Right kidney (tissue), 9 donors: ENCODE measurements at places on chromosomes 3 and 15.

- DNase-seq, result no peak
Measured at GRCh38 chr3:177382944-177383343, 185.7 kb upstream of the TBL1XR1 start.

- DNase-seq, result no peak
Measured at GRCh38 chr15:75339531-75340240, 3.8 kb downstream of the COMMD4 start.

DNA sequence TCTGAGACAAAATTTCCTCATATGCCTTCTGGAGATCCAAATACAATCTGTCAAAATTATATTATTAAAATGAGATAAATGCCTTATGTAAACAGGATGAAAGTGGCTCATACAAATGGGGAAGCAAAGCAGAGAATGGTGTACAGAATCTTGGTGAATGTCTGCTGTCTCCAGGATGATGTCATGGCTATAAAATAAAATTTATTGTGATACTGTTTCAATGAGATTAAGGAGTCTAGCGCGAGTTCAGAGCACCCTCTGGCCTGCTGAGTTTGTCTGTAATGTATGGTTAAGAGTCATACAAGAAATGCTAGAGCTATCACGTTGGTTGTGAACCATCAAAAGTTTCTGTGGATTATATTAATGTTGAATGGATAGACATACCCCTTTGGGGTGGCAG lies 359.7 kb downstream of the EFHB start:
- DNase-seq, result no peak

- no peak for DNase-seq
Measured at GRCh38 chr15:61032600-61033286, 196.4 kb downstream of the RORA start.

DNA sequence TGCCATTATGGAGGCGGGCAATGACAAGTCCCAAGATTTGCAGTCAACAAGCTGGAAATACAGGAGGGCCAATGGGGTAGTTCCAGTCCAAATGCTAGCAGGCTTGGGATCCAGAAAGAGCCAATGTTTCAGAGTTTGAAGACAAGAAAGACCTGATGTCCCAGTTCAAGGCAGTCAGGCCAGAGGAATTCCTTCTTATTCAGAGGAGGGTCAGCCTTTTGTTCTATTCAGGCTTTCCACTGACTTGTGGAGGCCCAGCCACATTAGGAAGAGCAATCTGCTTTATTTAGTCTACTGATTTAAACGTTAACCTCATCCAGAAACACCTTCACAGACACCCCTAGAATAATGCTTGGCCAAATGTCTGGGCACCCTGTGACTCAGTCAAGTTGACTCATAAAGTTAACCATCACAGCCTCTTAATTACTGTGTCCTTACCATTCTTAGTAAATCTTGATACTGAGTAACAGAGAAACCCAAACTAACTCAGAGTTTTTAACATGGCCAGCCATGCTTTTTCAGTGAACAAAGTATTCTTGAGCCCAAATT lies 50.9 kb upstream of the NPHP3 start:
- DNase-seq, result no peak

- DNase-seq, result no peak
Measured at GRCh38 chr3:85081191-85081906, 122.6 kb downstream of the CADM2 start.

- DNase-seq, result no peak
Measured at GRCh38 chr3:114878114-114878839, 268.8 kb downstream of the ZBTB20 start.

DNA sequence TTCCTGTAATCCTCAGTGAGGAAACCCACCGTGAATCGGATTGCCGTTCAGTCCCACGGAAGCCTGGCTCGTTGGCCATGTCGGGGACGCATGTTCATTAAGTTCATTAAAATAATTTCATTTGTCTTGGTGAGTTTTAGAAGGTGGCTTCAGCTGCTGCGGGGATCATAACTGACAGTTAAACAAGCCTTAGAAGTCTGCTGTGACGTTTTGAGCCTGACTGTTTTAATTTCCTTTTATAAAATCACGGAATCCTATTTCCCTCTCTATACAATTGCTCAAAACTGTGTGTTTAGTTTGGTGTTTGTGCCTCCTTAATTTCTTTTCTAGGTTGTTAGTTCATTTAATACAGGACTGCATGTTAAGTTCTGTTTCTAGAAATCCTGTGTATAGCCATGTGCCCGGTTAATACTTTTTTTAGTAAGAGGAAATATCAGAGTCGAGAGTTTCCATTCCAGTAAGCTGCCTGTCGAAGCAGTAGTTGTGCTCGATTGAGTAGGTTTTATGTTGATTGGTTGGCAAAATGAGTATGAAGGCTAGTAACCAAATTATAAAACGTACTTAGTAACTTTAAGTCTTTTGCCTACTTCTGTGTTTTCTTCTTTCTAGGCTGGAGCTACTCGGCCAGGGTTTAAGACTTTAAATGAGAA lies 705 bp downstream of the NIPA2 start:
- no peak for DNase-seq

DNA sequence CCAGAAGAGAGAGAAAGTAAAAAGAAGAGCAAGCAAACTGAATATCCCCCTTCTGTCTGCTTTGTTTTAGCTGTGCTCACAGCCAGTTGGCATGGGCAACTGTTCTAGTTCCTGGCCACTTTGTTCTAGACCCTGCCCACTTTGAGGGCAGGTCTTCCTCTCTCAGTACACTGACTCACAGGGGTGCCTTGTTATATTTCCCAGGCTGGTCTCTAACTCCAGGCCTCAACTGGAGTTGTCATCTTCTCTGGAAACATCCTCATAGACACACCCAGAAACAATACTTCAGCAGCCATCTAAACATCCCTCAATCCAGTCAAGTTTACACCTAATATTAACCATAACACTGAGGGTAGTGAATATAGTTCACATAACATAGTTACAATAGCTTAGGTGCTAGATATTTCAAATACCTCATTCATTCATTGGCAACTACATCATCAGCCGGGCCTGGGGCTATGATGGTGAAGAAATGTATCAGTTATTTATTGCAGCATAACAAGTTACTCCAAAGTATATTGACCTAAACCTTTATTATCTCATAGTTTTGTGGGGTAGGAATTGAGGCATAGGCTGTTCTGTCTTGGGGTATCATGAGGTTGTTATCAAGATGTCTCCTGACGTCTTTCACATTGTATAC lies 106.0 kb downstream of the UBE2E2 start:
- no peak for DNase-seq

- no peak for DNase-seq
Measured at GRCh38 chr3:13065727-13066126, 7.5 kb downstream of the IQSEC1 start.

- DNase-seq, result no peak
Measured at GRCh38 chr15:94417501-94418293, 186.3 kb downstream of the MCTP2 start.

GRCh38 chr15:85730001-85730820 lies 64.5 kb downstream of the KLHL25 start:
- peak; percentile 56 for DNase-seq

- DNase-seq, result no peak
Measured at GRCh38 chr3:60269829-60270266, 981.4 kb downstream of the FHIT start.

DNA sequence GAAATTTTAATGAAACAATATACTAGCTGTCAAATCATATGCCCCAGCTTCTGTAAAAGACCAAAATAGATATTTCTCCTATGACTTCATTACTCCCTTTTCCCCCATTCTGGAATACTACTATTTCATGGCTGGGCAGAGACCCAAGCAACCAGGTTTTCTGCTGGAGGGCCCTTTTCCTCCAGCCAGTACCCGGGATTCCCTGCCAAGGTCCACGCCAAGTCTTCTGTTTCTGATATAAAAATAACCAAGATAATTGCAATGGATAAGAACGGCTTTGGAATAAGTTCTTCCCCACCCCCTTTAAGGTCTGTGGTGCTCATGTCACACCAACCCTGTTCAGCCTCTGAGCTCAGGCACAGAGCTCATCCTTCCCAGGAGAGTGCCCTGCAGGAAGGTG lies 17.2 kb upstream of the NMNAT3 start:
- no peak for DNase-seq

- DNase-seq, result no peak
Measured at GRCh38 chr3:126971891-126972351, 11.0 kb upstream of the PLXNA1 start.
